ENCODE measurements at places on chromosomes 2 and 18.

DNA sequence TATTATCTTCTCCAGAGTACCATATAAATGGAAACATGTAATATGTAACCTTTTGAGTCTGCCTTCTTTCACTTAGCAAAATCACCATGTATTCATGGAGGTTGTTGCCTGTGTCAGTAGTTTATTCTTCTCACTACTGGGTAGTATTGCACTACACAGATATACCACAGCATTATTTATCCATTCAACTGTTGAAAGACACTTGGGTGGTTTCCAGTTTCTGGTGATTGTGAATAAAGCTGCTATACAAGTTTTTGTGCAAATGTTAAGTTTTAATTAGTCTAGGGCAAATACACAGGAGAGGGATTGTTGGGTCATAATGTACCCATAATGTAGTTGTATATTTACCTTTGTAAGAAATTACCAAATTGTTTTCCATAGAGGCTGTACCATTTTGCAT lies 29.6 kb upstream of the RPRD1A start:
- DNase-seq: no peak

- DNase-seq: no peak
These were observed 161.1 kb downstream of the ARL4C start for GRCh38 chr2:234335661-234336228.

DNA sequence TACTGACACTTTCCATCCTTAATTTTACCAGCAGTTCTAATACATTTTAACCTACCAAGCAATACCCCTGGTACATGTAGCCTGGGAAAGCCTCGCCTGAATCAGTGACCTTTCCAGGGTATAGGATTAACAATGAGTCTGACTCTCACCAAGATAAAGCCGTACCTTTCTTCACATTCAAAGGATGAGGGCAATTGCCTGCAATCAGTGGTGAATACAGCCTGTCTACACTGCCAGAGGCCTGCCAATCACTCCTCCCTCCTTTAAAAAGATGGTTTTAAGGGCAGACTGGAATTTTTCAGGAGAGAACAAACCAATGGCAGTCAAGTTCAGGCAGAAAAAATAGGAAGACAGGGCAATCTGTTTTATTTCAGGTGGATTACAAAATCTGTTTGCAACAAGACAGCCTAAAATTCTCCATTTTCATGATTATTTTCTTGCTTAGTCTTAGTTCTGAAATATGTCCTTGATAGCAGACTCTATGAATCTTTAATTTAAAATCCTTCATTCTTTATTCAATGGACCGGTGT lies 4.8 kb downstream of the EPHA4 start:
- DNase-seq: no peak

DNA sequence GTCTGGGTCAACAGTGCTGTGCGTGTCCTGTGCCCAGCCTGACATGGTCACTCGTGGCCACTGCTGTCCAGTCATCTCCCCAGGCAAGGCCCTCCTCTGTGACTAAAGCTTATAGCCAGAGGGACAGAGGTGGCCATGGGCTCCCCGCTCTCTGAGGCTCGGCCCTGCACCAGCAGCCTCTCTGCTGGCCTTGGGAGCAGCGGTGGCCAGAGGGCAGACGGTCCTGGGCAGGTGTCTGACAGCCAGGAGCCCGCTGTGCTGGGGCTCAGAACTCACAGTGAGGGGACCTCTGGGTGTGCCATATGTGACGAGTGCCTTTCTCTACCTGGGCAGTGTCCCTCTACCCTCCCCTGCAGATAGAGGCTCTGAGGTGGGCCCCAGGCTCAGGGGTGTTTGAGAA lies 98.7 kb downstream of the FAM210A start:
- no peak for DNase-seq

DNA sequence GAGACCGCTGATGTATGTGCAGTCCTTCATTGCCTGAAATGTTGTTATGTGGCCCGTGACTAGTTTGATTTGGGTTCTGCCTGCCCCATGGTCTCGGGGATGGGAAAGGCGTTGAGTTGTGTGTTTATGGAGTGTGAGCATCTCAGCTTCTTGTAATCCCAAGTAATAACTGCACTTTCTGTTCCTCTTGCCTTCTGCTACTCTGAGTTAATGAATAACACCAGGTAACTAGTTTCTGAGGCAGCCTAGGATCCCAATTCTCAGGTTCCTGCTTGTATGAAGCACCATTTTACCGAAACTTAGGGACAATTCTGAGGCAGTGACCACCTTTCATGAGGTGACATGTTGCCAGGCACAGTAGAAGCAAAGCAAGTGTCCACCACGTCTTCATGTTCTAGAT lies 170.0 kb downstream of the ALK start:
- no peak for DNase-seq

DNA sequence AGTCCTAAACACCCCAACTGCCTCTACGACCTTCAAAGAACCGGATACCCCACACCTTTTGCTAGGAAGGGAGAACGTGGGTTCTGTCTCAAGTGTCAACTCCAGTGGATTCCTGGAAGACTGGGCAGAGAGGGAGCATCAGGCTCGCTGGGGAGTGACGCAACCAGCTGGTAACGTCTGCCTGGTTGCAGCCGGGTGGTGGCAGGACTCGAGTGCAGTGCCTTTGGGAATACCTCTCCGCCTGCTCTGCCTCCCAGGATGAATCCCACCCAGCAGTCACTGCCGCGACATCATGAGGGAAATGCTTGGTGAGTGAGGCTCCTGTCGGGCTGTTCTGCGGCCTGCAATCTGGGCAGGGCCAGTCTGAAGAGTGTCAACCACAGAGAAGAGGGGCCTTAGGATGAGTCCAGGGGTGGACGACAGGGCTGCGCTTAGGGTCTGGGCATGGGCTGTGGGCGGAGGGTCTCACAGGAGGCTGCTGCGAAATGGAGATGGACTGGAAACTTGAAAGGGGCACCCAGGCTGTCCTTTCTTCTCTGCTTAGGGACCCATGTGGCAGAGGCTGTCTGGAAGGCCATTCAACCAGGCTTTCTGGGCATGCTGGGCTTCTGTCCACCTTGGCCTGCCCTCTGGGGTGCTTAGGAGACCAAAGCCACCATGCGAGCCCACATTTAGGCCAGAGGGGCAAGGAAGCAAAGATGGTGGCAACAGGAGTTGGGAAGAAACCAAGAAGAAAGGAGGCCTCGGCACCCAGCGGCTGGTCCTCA lies 12.9 kb downstream of the GPR17 start:
- no peak for DNase-seq

- DNase-seq: no peak
These were observed 73.7 kb upstream of the LAPTM4A start for GRCh38 chr2:20125164-20125563.

All from non-pigmented ciliary epithelial cell (primary cell).